ENCODE measurements at places on chromosomes 2 and 18. TPM values are rescaled to one million over a fixed set of nuclear protein-coding genes. Genes with fewer than 3 reads are reported as not detected.

CXCR2 gene
- 1.5 TPM for polyA plus RNA-seq

GTF2A1L gene
- polyA plus RNA-seq, result not detected

SCYGR4 gene
- polyA plus RNA-seq, result not detected

C2orf72 gene
- polyA plus RNA-seq, result 0.09 TPM

LRRC30 gene
- polyA plus RNA-seq, result not detected

HAAO gene
- polyA plus RNA-seq, result 0.08 TPM

CD8B gene
- not detected for polyA plus RNA-seq

CPO gene
- 0.25 TPM for polyA plus RNA-seq

FZD7 gene
- polyA plus RNA-seq, result 2.4 TPM

PLGLB2 gene
- polyA plus RNA-seq, result 0.88 TPM

Data from keratinocyte (primary cell).